ENCODE measurements at places on chromosomes 13 and 19. TPM values are rescaled to one million over a fixed set of nuclear protein-coding genes. Genes with fewer than 3 reads are reported as not detected.

- H3K4me3 ChIP-seq = peak overlapping the region; percentile 66
- DNase-seq = peak; percentile 99
- no peaks in the 10 kb centered on the region for H3K36me3 ChIP-seq
- no peaks in the 10 kb centered on the region for H3K4me1 ChIP-seq
- peak overlapping the region; percentile 97 for H3K27ac ChIP-seq
Measured at GRCh38 chr19:40603389-40604170, 2.4 kb downstream of the LTBP4 start.

GRCh38 chr13:53285896-53286430 is 257.4 kb downstream of the OLFM4 start:
- no peak overlapping the region for H3K4me3 ChIP-seq
- H3K27me3 ChIP-seq = no peaks in the 10 kb centered on the region
- H3K36me3 ChIP-seq = no peaks in the 10 kb centered on the region

DNA sequence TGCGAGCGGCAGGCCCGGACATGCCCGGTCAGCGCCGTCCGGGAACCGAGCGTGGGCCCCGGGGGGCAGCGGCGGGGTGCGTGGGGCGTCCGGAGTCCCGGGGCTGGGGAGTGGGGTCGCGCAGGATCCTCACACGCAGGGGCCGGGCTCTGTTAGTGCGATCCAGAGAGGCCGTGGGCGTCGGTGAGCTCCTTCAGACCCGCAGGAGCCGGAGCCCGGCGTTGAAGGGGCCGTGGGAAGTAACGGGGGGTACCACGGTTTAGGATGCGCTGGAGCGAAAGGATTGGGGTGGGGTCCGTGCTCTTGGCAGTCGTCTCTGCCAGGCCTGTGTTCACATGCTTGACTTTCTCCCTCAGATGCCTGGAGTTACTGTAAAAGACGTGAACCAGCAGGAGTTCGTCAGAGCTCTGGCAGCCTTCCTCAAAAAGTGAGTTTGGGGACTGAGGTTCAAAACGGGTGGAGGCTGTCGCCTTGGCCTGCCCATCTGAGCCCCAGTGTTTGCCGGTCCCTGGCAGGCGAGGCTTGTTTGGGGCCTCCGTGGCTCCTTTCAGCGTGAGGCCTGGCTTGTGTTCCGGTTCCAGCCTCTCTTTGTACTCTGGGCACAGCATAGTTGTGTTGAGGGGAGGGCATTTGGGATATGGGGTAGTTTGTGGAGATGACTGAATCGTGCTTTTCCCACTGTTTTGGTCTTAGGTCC is 512 bp downstream of the RPS19 start:
- no peaks in the 10 kb centered on the region for H3K27me3 ChIP-seq
- peak overlapping the region; percentile 65 for H3K4me3 ChIP-seq
- H3K27ac ChIP-seq = peak overlapping the region; percentile 98
- H3K36me3 ChIP-seq = no peaks in the 10 kb centered on the region
- no peak for DNase-seq

GRCh38 chr19:23460656-23461055 is 65.4 kb upstream of the ZNF91 start:
- H3K4me3 ChIP-seq = no peak overlapping the region
- H3K27me3 ChIP-seq = no peaks in the 10 kb centered on the region
- DNase-seq = no peak
- H3K4me1 ChIP-seq = no peaks in the 10 kb centered on the region
- no peaks in the 10 kb centered on the region for H3K36me3 ChIP-seq

GRCh38 chr13:84574851-84575250 is 692.6 kb upstream of the SLITRK1 start:
- H3K27me3 ChIP-seq = no peaks in the 10 kb centered on the region
- H3K4me3 ChIP-seq = no peak overlapping the region
- H3K4me1 ChIP-seq = no peaks in the 10 kb centered on the region
- no peak overlapping the region for H3K27ac ChIP-seq
- H3K36me3 ChIP-seq = no peaks in the 10 kb centered on the region

Gene OR4F17
- total RNA-seq = not detected

Gene BRSK1
- total RNA-seq = 4.1 TPM

Gene CNN2
- 14.3 TPM for total RNA-seq

Gene C13orf46
- total RNA-seq = not detected

Gene ZNF813
- total RNA-seq = 10.8 TPM

Gene ZNF208
- total RNA-seq = 2.3 TPM

Measured in uterus (tissue), 4 donors.